Breast epithelium (tissue), 4 donors: ENCODE measurements at places on chromosomes 13 and 19. TPM values are rescaled to one million over a fixed set of nuclear protein-coding genes. Genes with fewer than 3 reads are reported as not detected.

DNA sequence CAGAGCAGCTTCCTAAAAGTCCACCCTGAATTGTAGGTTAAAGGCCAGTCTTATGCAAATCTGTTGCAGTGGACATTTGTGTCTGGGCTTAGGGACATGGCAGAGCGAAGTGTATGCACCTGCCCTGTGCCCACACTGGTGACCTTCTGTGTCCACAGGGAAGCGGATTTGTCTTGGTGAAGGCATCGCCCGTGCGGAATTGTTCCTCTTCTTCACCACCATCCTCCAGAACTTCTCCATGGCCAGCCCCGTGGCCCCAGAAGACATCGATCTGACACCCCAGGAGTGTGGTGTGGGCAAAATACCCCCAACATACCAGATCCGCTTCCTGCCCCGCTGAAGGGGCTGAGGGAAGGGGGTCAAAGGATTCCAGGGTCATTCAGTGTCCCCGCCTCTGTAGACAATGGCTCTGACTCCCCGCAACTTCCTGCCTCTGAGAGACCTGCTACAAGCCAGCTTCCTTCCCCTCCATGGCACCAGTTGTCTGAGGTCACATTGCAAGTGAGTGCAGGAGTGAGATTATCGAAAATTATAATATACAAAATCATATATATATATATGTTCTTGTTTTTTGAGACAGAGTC lies 25.5 kb downstream of the CYP2B6 start:
- no peak overlapping the region for H3K4me3 ChIP-seq
- no peaks in the 10 kb centered on the region for H3K36me3 ChIP-seq
- DNase-seq: no peak
- H3K27ac ChIP-seq: no peak overlapping the region
- no peaks in the 10 kb centered on the region for H3K4me1 ChIP-seq

DNA sequence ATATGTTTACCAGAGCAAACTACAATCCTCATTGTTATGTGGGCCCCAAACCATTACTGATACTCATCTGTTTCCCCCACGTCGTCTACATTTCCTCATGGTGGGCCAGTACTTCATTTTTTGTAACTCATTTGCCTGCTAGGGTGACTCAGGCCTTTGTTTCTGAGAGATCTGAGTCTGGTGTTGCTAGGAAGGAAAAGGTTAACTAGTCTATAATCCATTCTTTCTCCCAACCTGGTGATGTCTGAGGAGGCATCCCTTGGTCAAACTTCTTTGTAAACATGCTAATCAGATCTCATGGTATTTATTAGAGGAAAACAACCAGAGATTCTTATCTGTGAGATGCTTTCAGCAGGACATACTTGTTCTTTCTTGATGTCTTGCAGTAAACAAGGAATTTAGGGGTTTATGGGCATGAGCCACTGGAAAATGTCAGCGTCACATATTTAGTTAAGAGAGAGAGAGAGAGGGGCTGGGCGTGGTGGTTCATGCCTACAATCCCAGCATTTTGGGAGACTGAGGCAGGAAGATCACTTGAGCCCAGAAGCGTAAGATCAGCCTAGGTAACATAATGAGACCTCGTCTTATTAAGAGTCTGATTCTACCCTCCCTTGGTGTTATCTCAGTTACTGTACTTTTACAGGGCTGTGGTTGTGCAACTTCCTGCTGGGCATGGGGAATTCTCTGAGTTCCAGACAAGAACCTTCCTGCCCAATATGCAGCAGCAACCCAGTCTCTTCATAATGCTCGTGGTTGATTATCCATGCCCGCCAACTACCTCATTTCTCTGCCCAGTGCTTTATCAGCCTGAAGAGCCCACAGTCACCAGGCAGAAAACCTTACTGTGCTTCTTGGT lies 9.7 kb upstream of the DPRX start:
- peak overlapping the region; percentile 67 for H3K27ac ChIP-seq
- H3K4me1 ChIP-seq: no peaks in the 10 kb centered on the region
- H3K4me3 ChIP-seq: no peak overlapping the region
- no peak for DNase-seq

DNA sequence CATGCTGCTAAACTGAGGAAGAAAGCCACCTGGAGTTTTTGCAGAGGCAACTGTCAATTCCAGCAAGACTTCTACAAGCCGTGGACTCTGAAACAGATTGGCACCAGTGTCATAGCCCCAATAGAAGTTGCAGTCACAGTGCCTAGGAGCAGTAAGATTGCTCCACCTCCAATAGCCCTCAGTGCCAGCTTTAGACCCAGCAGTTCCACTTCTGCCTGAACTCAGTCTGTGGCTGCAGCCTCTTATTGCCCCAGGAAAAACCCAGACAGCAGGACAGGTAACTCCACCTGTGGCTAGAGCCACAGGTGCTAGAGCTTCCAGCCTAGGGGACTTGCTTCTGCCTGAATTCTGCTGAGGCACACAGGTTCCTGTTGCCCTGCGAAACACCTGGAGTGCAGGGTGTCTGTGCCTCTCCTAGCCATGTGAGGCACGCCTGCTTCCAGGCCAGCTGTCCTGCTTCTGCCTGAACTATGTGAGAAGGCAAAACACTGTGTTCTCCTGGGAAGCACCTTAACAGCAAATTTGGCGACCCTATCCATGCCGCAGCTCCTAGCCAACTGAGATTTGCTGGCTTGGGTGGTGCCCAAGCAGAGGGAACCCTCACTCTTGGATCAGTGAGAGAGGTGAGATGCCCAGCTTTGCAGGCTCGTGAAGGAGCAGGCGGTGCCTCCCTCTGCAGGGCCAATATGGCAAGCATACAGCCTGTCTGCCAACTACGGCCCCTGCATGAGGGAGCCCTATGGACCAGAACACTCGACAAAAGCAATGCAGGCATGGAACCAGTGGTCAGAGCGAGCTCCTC lies 607.6 kb downstream of the PCDH17 start:
- H3K4me1 ChIP-seq: no peaks in the 10 kb centered on the region
- no peaks in the 10 kb centered on the region for H3K27me3 ChIP-seq
- H3K4me3 ChIP-seq: no peak overlapping the region
- H3K36me3 ChIP-seq: no peaks in the 10 kb centered on the region
- no peak overlapping the region for H3K27ac ChIP-seq
- no peak for DNase-seq

DNA sequence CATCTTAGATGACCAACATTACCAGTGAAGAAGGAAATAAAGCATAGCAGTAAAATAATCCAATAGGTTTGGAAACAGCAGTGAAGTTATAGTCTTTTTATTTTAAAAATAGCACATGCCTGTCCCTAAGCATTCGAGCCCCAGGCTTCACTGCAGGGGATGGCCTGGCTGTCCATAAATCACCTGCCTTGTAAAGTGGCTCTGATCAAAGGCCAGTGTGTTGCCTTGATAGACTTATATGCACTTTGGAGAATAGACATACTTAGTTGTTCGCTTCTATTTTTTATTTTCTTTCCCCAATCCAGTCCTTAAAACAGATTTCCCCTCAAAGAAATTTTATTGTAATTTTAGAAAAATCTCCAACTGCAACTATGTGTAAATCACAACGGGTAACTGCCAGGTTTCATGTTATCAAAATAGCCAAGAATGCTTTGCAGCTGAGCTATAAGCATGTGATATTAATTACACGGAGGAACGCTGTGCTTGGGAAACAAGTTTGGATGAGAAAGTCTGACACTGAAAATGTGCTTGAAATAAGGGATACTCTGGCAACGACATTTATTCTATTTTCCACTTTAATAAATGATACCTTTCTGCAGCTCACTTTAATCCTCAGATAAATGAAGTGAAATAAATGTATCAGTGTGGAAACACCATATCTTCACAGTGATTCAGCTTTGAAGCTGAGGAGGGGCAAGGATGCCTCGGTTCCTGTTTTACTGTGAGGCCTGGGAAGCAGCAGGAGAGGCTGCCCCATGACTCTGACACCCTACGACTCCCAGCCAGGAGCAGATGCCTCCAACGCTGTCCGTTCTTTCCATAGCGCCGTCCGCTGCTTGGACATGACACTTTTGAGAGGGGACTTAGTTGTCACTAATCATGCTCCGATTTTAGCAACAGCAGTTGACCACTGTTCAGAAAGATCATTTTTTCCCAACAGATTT lies 5.5 kb upstream of the METTL21C start:
- no peaks in the 10 kb centered on the region for H3K4me1 ChIP-seq
- DNase-seq: no peak
- no peak overlapping the region for H3K4me3 ChIP-seq

DNA sequence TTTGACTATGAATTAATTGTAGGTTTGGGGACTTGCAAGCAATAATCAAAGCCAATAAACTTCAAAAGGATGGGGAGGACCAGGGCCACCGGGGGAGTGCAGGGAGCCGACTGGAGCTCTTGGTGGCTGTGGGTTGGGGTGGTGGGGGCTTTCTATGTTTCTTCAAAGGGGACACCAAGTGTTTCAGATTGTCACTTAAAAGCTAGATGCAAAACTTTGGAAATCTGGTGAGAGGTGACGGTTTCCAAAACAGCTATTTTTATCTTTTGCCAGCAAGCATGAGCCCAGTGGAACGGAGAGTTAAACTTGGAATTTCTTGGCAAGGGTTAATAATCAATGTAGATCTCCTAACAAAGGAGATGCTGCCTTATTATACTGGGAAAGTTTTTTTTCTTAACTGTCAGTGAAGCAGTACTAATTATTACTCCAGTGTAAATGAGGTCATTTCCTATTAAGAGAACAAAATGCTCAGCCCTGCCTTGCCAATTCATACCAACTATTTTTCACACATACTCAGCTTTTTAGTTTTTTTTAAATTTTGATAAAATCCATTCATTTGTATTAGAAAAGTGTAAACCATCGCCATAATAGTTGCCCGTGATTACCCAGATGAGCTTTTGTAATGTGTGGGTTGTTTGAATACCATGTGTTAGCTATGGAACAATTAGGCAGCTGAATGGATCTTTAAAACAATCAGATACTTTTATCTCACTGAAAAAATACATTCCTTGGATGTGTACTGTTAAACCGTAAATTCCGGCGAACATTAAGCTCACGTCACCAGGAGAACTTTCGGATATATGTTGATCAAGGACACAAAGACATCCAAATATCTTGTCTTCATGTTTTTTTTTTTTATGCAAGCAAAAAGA lies 95.9 kb upstream of the ZNF536 start:
- DNase-seq: no peak
- H3K4me3 ChIP-seq: no peak overlapping the region
- H3K4me1 ChIP-seq: no peaks in the 10 kb centered on the region
- H3K27ac ChIP-seq: no peak overlapping the region

- no peak overlapping the region for H3K27ac ChIP-seq
- no peaks in the 10 kb centered on the region for H3K27me3 ChIP-seq
- DNase-seq: no peak
- no peak overlapping the region for H3K4me3 ChIP-seq
These were observed 459 bp downstream of the PRAM1 start for GRCh38 chr19:8501981-8502380.

The KCTD15 gene
- 52.4 TPM for total RNA-seq

The ATP1A3 gene
- total RNA-seq: not detected
